ENCODE measurements at places on chromosomes 12 and 14.

DNA sequence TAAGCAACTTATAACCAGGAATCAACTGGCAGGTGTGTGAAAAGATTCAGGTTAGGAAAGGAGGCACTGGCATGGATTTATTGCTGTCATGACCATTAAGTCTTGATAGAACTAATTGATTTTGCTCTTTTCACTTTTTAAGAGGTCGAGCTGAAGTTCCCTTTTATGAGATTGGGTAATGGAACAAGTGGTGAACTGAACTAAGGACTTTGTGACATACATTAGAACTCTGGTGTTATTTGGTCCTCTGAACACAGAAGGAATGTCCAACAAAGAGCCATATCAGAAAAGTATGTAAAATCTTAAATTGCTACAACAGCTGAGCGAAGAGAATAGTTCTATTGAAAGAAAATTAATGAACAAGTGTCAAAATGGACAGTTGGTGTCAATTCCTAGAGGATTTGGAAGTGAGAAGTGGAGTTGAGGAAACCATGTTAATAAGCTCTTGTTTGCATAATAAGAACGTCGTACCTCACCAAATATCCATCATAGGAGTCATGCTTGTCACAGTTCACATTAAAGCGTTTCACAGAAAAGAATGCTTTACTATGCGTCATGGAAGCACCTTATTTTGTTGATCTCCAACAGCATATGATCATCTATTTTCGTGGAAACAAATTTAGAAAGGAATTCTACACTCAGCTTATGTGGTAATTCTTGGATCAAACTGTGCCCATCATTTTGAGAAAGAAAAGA is 8.4 kb upstream of the MYF6 start:
- no peak for DNase-seq

DNA sequence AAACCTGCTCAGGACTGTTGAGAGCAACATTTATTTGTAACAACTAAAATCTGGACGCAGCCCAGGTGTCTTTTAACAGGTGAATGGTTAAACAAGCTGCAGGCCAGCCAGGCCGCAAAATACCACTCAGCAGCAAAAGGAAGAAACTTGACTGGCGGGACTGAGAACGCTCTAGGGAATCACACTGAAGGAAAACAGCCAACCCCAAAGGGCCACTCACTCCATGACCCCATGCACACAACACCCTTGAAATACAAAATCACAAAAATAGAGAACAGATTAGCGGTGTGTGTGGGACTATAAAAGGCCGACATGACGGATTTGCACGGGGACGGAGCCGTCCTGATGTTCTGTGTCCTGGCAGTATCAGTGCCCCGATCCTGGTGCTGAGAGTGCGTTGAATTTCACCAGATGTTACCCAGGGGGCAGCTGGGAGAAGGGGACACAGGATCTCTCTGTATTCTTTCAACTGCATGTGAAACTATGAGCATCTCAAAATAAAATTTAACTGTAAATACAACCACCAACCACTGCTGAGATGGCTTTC is 23.0 kb downstream of the VPS37B start:
- no peak for DNase-seq

DNA sequence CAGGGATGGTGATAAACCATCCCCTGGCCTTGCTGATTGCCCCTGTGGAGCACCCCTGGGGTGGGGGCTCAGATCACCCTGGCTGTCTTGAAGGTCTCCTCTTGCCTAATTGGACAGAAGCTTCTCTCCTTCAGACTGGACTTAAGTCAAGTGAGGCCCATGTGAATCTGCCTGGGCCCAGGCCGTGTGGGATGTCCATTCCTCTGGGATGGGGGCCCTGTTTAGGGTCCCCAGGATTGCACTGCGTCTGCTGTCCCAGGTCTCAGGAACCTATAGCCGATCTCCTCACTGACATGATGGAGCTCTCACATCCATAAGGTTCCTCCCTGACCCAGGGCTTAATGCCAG is 20.2 kb downstream of the SERPINA1 start:
- no peak for DNase-seq

- DNase-seq, result no peak
These were observed 14.5 kb downstream of the KRT83 start for GRCh38 chr12:52306731-52307130.

GRCh38 chr12:49440035-49440434 is 72.8 kb downstream of the SPATS2 start:
- DNase-seq, result no peak

GRCh38 chr14:74246542-74246941 is 7.3 kb downstream of the VSX2 start:
- DNase-seq, result no peak

DNA sequence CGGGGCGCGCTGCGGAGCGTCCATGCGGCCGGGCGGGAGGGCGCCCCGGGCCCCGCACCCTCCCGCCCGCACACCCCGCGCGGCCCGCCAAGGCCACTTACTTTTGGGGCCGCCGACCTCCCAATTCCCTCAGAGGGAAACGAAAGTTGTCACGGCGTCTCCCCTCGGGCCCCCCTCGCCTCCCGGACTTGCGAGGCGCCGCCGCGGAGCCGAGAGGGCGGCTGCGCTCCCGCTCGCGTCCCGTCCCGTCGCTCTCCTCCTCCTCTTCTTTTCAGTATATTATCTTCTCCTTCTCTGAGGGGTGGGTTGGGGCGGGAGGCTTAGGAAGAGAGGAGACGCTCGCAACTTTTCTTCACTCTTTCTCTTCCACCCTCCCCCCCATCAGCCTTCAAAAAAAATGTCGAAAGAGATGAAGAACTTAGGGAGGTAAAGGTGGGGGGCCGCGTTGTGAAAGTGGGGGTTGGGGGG is 613 bp downstream of the DUSP16 start:
- no peak for DNase-seq

GRCh38 chr12:117521346-117521745 is 159.9 kb upstream of the NOS1 start:
- DNase-seq, result no peak

- no peak for DNase-seq
These were observed 1.3 kb upstream of the NR1H4 start for GRCh38 chr12:100472325-100472724.

- no peak for DNase-seq
These were observed 10.9 kb upstream of the GSC start for GRCh38 chr14:94780536-94781399.

DNA sequence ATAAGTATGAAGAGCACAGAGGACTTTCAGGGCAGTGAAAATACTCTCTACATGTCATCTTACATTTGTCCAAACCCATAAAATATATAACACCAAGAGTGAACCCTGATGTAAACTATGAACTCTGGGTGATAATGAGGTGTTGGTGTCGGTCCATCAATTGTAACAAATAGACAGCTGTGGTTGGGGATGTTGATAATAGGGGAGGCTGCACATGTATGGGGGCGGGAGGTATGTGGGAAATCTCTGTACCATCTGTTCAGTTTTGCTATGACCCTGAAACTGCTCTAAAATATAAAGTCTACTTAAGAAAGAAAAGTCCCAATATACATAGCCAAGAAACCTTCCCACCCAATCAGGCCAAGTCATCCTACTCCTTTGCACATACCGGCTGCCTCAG is 88.5 kb downstream of the GPR135 start:
- DNase-seq, result no peak

DNA sequence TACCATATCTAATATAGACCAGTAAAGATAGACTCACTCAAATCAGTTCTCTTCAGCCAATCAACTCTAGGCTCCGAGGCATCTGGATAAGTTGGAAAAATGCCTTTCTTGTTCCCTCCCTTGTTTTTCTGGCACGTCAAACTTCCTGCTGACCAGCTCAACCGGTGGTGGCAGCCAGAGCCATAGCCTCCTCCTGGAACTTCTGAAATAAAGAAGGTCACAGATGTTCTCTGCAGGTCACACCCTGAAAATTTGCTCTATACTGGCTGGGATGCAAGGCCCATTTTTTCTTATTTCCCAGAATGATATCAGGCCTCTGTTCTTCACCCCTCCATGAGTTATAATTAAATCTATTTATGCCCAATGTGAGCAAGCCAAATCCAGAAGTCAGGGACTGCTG is 81.9 kb downstream of the BMP4 start:
- DNase-seq, result no peak

DNA sequence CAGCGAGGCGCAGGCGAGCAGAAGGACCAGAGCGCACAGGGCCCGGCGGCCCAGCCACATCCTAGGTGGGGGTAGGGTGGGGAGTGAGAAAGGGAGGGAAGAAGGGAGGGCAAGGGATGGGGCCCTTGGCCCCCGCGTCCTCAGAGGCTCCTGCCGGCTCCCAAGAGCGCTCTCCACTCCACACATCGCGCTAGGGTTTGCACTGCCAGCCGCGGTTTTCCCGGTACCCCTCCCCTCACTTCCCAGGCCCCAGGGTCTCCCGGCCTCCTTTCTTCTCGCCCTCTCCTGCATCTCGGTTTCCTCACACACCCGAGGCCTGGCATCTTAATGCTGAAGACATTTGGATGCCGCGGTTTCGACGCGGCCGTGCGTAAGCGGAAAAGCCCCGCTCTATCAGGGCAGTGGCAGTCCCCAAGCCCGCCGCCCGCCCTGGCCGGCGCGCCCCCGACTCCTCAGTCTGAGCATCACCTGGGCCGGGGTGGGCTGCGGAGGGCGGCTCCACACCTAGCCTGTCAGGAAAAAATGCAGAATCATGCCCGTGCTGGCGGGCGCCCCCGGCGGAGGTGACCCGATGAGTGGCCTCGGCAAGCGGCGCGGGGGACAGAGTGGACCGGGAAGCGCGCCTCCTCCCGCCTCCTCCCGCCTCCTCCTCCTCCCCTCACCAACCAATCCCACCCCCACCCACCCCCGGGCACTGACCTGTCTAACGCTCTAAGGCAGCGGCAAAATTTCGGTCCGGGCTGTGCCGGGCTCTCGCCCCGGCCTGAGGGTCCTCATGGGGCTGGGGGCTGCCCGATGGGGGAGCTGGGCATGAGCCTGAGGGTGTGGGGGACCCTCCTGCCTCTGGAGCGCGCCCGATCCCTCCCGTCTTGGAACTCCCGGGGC is 686 bp downstream of the B4GALNT1 start:
- no peak for DNase-seq

DNA sequence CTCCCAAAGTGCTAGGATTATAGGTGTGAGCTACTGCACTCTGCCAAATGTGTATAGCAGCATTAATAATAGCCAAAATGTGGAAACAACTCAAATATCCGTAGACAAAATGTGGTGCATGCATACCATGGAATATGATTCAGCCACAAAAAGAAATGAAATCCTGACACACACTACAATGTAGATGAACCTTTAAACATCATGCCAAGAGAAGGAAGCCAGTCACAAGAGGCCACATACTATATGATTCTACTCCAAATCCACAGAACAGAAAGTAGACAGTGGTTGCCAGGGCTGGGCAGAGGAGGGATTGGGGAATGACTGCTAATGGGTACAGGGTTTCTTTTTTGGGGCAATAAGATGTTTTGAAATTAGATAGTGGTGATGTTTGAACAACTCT is 7.7 kb upstream of the TMED2 start:
- DNase-seq, result no peak

GRCh38 chr12:109808876-109809646 is 24.1 kb downstream of the TRPV4 start:
- DNase-seq, result no peak

DNA sequence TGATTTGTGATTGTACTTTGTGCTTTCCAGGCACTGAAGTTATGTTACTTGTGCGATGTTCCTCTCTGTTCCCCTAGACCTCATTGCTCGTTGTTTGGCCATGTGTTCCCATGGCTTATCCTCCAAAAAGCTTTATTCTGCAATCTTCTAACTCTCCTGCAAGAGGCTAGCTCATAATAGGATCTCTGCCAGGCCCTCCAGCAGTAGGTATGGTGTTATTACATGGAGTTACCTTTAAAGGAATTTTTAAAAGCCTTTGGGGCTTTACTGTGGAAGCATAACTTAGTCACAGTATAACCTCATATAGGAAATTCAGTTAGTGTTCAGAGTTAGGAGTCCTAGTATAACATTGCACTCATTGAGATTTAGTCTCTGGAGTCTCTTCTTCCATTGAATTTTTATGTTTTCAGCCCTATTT is 292.3 kb downstream of the RAD51B start:
- no peak for DNase-seq

- DNase-seq, result no peak
These were observed 430.3 kb downstream of the RAD51B start for GRCh38 chr14:68249661-68250451.

DNA sequence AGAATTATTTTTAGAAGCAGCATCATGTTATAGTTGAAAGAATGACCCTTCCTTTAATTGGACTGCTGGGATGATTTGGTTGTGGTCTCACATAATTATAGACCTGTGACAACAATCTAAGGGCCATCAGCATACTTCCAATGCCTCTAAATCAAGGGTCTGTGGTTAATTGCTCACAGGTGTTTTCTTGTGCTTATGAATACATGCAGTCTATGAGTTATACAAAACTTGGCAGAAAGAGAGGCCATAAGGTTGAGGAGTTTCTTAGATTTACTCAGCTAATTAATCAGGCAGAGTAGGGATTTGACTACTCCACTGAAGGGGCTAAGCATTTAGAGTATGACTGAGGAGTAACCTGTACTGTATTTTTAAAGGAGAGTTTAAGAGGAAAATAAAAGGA is 37.0 kb upstream of the FRMD6 start:
- DNase-seq, result no peak

DNA sequence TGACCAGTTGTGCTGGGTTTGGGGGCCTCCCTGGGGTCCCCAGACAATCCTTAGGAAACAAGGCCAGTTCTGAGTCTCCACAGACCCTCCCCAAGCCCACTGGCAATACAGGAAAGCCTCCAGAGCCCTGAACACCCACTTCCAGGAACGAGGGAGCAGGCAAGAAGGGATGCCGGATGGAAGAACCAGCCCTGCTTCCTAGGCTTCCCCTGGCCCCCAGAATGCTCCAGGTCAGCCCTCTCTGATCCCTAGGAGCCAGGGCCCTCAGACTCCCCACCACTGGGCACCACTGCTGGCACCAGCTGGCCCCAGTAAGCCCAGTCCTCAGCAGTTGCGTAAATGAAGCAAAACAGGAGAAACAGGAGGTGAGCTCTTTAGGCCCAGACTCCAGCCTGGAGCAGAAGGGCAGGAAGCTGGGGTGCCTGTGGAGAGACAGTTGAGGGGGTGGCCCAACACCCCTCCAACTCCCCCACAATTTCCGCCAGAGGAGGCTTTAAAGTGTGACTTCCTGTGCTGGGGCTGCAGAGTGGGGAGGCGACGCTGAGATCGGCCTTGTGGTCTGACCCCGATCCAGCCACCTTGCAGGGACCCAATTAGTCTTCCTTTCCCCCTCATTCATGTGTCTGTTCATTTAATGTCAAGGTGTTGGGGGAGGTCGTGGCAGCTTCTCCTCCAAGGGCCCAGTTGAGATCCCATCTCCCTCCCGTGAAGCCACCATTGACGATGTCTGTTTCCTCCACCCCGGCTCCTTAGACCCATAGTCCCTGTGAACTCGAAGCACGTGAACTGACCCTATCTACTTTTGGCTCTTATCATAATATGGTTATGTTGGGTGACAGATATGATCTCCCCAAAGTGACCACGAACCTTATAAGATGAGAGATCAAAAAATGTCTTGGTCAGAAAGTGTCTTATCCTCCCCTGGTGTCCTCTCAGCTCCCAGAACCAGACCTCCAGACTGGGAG is 4.7 kb downstream of the TNFRSF1A start:
- no peak for DNase-seq

DNA sequence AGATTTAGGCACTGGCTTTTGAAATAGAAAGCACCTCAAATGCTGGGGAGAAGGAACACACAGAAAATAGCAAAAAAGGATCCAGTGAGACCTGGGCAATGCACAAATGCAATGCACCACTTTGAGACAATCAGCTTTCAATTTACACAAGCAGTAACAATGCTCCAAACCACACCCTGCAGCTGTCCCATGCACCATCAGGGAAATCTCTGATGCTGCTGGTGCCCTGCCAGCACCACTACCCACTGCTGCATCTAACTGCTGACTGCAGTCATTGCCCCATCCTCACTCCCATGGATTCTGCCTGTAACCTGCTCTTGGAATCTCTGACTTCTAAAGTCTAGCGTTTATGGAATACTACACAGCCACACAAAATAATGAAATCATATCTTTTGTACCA is 21.0 kb upstream of the HMGA2 start:
- DNase-seq, result no peak
